ENCODE measurements at places on chromosomes 4 and X. TPM values are rescaled to one million over a fixed set of nuclear protein-coding genes. Genes with fewer than 3 reads are reported as not detected.

GRCh38 chr4:15215109-15215508 lies 212.7 kb upstream of the C1QTNF7 start:
- no peak for DNase-seq

DNA sequence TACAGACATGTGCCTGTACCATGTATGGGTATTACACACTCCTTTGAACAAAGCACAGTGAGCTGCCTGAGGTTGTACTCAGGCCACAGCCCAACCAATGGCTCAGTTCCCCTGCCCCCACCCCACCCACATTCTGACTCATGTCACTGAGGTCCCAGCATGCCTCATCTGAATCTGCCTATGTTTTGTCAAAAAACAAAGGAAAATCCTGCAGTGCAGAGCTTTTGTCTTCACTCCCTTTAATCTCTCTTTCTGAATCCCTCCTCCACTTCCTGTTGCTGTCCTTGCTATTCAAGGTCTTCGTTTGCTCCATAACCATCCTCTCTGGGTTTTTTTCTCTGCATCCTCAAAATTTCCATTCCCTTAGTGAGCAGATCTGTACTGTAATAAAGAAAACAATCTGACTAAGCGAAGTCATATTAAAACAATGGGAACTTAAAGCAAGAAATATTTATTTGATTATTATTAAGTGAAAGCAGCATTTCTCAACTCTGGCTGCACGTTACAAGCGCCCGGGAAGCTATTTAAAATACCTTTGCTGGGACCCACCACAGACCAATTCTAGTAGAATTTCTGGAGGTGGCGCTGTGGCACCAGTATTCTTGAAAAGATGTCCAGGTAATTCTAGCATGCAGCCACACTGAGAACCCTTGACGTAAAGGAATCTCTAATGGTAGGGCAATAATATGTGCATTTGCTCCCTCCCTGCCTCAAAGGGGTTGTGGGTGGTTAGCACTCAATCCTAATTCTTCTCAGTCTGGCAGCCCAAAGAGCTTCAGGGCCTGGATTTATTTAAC lies 8.7 kb downstream of the GUCY2F start:
- DNase-seq = peak; percentile 18

GRCh38 chr4:88967883-88968331 lies 89.1 kb downstream of the FAM13A start:
- no peak for DNase-seq

DNA sequence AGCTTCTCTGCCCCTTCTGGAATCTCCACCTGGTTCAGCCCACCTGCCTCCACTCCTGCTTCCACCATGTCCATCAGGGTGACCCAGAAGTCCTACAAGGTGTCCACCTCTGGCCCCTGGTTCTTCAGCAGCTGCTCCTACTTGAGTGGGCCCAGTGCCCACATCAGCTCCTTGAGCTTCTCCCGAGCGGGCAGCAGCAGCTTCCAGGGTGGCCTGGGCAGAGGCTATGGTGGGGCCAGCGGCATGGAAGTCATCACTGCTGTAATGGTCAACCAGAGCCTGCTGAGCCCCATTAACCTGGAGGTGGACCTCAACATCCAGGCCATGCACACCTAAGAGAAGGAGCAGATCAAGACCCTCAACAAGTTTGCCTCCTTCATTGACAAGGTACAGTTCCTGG lies 74.4 kb upstream of the ZXDA start:
- no peak for DNase-seq

The ABHD18 gene
- polyA plus RNA-seq = 14.4 TPM

- DNase-seq = no peak
These were observed 212.2 kb upstream of the CENPE start for GRCh38 chr4:103410386-103410785.
